Posterior cingulate gyrus (tissue), 11 donors: ENCODE measurements at places on chromosomes 3 and 15.

DNA sequence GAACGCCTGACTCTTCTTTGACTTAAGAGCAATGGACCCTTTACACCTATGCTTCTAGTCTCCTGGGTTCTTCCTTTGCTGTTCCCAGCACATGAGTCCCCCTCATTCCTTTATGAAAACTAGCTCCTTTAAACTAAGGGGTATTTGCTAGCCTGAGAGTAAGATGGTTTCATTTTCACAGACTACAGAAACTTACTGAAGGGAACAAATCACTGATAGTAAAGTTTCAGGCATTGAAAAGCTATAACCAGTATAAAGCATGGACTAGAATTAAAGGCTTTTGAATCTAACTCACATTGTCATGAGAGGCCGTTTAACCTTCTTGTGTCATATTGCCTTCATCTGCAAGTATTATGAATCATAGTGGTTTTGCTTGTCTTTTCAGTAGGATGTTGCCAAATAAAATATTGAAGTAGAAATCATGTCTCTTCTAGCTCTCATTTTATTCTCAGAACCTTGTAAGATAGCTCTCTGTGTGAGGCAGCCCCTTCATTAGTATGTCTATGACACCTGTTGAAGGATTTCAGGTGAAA lies 765.9 kb downstream of the NR2F2 start:
- DNase-seq, result no peak

GRCh38 chr15:90582553-90582952 lies 52.8 kb downstream of the CRTC3 start:
- no peak for DNase-seq

- no peak for DNase-seq
Observed at GRCh38 chr3:71121429-71122167, 461.9 kb downstream of the FOXP1 start.

- DNase-seq, result no peak
Observed at GRCh38 chr15:42214600-42214999, 6.5 kb upstream of the VPS39 start.

DNA sequence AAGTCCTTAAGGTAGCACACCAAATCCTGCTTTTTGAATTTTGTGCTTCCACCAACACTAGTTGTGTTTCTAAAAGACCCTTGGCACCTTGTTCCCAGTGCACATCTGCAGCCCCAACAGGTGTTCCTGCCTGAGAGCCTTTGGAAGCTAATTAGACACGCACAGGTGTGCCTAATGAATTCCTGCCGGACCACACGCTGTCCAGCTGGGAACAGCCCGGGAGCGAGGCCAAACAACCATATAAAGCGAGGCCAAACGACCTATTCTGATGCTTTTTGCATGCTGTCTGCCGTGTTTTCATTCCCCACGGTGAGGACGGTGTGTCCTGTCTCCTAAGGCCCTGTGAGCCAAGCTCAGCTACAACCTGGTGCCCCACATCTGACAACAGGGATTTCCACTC lies 99.5 kb downstream of the ATG7 start:
- DNase-seq, result no peak

GRCh38 chr3:119181765-119182164 lies 8.4 kb downstream of the UPK1B start:
- DNase-seq, result no peak

- DNase-seq, result no peak
Observed at GRCh38 chr3:139985576-139985975, 50.6 kb downstream of the CLSTN2 start.

DNA sequence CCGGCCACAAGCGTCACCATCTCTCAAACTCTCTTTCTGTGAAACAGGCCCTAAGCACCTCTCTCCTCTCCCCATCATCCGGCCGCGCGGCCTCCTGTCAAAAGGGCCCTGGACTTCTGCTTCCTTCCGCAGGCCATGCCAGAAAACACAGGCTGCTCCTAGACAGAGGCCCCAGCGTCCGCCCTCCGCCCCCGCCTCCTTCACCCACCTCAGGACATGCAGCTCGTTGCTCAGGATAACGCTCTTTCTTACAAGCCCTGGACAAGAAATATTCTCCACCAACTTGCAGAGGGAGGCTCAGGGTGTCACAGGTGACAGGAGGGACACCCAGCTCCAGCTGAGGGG lies 212.0 kb downstream of the XXYLT1 start:
- no peak for DNase-seq

DNA sequence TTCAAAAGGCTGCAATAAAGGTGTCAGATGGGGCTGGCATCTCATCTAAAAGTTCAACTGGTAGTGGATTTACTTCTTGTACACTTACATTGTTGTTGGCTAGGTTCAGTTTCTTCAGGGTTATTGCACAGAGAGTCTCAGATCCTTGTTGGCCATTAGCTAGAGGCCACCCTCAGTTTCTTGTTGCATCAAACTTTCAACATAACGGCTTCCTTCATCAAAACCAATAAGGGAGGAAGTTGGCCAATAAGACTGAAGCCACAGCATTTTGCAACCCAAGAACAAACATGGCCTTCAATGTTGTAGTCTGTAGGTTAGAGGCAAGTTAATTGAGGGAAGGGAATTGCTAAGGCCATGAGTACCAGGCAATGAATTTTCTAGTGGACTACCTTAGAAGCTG lies 218.0 kb downstream of the ZBBX start:
- no peak for DNase-seq

GRCh38 chr3:158313338-158313927 lies 203.5 kb downstream of the RSRC1 start:
- DNase-seq, result no peak

DNA sequence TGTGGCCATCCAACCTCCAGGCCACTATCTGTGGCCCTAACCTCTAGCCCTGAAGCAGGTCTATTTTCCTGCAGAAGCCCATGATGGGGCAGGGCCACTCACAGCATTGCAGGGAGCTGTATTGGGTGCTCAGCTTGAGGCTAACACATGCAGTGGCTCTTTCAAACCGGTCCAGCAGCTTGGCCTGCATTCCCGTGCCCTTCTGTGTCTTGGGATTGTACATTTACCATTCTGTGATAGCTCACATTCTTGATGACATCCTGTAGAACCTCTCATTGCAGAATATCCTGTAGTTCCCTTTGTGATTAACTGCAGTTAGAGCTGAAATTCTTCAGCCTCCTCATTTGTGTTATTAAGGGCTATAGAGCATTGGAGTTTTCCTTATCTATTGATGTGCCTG lies 60.8 kb upstream of the ANKRD34C start:
- no peak for DNase-seq

DNA sequence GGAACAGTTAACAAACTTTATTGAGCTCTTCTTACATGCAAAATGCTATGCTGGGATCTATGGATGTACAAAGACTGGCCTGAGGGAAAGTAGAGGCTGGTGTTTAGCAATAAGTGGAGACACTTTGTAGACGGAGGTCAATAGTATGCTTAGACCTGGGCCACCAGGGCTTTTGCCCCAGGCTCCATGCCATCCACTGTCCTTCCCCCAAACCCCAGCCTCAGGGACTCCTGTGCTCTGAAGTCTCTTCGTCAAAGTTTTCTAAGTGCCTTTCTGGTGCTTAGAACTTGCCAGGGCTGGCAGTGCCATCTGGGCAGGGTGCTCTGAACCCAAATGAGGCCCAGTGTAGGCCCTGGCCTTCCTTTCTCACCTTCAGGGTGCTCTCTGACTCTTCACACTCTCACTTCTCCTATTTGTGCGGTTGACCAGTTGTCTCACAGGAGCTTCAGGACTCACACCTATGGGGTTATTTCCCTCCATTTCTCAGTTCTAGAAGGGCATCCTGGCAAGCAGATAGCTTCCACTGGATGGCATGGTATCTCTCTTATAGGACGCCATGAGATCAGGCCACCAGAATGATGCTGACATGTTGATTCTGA lies 21.8 kb upstream of the KCNAB1 start:
- no peak for DNase-seq

DNA sequence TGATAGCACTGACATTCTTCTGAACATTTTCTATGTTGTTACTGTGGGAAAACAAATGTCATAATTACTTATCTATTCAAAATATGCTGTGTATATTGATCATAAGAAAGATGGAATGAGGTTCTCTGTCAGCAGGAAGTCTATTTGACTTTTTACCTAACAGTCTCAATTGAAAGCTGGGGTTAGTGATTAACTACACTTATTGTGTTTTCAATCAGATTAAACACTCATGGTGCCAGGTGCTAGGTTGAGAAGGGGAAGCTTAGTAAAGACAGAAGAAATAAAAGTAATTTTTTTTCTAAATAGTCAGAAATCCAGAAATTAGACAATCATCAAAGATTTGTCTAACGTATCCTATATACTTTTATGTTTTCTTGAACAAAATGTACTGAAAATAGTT lies 281.0 kb upstream of the NR2E3 start:
- DNase-seq, result no peak

GRCh38 chr3:122443090-122443489 lies 27.2 kb upstream of the WDR5B start:
- no peak for DNase-seq

DNA sequence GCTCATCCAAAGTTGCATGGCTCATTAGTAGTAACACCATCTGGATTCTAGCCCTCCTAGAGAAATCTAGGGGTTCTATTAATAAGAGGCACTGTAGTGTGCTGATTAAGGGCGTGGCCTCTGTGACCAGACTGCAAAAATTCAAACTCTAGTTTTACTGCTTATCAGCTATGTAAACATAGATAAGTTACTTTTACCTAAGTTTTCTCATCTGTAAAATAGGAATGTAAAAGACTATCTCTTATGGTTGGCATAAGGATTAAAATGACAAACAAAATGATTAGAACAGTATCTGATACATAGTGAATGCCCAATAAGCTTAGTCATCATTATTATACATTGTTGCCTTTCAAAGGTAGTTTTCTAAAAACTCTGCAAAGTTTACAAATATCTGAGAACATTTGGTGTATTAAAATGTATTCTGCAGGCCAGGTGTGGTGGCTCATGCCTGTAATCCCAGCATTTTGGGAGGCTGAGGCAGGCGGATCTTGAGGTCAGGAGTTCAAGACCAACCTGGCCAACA lies 4.5 kb downstream of the PTX3 start:
- DNase-seq, result no peak

GRCh38 chr3:98733812-98734281 lies 29.3 kb upstream of the ST3GAL6 start:
- no peak for DNase-seq

DNA sequence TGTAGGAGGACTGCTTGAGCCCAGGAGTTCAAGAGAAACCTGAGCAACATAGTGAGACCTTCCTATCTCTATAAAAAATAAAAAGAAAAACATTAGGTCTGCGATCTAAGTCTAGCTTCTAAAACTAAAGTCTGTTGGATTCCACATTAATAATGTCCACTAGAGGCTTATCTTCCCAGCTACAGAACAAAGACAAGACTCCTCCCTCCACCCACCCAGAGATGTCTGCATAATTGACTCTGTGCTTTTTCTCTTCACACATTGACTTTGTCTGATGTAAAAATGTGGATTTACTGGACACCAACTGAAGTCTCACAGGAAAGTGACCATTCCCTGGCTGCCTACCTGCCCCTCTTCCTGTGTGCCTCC lies 91.8 kb downstream of the ATP10A start:
- DNase-seq, result no peak

DNA sequence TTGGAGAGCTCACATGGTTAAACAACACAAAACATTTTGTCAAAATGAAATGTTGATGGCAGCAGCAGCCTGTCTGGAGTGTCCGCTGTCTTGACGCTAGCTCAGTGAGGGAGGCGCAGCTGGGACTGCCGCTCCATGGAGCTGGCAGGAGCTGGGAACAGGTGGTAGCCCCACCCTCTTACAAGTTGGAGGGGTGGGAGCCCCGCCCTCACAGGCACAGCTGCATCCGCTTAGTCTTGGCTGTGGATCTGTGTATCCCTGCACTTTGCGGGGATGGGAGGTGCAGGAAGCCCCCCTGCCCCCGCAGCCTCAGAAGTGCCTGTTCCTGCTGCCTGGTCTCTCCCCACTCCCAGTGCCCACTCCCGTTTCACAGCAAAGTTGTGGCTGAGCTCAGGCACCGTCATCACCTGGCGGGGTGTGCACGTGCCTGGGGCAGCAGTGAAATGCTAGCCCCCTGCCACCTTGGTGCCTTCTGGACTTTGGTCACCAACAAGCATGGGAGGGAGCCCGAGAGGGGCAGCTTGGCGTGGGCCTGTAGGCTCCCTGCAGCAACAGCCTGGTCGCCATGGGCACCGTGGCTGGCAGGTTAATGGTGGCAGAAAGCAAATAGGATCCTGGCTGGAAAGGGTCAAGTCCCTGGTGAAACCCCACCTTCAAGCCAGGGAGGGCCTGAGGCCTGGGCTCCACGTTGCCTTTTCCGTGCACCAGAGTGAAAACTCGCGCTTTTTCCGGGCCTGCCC lies 53.8 kb upstream of the CADM2 start:
- DNase-seq, result no peak

DNA sequence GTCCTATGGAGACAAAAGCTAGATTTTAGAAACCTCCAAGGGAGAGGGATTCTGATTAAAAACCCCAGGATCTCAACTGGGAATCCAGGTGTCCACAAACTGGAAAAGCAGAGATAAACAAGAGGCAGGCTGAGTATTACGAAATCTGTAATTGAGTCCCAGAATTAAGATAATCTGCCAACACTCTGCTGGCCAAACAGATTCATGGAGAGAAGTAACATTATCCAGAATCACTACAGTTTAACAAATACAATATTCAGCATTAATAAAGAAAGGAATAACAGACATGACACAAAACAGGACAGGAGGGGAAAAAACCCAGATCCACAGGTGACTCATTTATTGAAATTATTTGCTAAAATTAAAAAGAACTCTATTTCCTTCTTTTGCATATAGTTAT lies 227.2 kb upstream of the NANOGP8 start:
- DNase-seq, result no peak

DNA sequence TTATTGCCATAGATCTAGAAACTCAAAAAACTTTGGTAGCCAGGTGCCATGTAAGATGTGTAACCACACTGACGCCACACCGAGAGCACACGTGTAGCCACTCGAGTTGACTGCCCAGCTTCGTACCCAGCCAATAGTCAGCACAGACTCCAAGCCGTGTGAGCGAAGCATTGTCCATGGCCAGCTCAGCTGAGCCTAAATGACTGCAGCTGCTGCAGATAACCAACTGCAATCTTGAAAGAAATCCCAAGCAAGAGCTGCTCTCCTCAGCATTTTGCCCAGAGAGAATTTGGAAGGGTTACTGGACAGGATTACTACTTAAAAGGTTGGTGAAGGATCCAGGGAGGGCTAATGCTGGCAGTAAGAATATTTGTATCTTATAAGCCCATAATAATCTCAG lies 193.0 kb upstream of the THRB start:
- no peak for DNase-seq

DNA sequence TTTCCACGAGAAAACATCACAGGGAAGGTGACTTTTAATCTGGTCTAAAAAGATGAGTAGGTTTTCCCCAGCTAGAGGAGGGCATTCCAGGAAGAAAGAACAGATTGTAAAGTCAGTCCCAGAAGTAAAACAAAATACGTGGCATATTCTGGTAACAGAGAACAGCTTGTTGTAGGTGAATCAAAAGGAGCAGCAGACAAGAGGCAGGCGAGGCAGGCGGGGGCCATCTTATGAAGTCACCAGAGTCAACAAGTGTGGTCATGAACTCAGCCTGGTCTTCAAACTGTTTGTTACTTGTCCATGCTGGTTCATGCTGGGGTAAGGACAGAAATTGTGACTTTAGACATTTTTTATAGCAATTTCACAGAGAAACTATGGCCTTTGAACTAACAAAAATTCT lies 4.0 kb upstream of the POPDC2 start:
- DNase-seq, result no peak
